Hypothalamus (tissue), 51 donors: ENCODE measurements at places on chromosomes 6 and 20.

DNA sequence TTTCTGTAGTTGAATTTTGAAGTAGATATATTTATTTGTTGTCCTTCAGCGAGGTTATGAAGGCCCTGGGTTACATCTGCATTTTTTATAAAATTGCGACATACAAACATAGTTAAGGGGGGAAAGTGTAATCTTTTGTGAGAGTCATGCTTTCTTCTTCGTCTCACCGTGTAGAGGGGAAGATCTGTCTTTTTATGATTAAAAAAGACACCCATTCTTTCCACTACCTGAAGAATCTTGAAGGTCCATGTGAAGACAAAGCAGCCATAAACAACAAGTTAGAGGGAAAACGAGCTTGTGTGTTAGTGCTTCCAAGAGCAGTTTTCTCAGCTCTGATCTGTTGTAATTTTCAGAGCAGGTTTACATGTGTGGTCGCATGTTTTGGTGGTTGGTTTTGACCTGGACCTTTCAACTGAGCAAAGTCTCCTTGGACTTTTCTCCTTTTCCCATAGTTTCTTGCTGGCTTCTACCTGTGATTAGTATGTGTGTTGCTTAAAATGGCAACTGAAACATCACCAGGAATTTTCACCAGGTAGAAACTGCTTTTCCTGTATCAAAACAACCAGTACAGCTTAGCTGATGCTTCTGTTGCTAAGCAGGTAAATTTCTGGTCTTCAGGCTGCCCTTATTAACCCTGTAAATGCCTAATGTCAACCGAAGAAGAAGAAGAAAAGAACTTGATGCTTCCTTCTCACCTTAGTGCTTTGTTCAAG is 37.3 kb downstream of the RREB1 start:
- no peak for DNase-seq

DNA sequence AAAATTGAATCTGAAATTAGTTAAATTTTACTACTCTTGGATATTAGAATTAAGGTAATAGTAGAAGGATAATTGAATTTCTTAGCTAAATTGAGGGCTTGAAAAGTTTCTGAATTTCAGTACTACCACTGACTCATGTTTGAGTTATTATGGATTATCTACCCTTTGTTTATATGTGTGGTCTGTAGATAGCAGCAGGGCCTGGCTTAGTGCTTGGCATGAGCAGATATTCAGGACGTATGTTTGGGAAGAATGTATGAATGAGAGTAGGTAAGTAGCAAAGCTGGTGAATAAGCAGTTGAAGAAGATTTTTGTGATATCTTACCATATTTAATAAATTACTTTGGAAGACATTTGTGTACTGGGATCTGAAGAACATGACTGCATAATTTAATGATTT is 152.7 kb downstream of the MACROD2 start:
- no peak for DNase-seq

GRCh38 chr6:78867020-78867369 is 356 bp upstream of the IRAK1BP1 start:
- no peak for DNase-seq

DNA sequence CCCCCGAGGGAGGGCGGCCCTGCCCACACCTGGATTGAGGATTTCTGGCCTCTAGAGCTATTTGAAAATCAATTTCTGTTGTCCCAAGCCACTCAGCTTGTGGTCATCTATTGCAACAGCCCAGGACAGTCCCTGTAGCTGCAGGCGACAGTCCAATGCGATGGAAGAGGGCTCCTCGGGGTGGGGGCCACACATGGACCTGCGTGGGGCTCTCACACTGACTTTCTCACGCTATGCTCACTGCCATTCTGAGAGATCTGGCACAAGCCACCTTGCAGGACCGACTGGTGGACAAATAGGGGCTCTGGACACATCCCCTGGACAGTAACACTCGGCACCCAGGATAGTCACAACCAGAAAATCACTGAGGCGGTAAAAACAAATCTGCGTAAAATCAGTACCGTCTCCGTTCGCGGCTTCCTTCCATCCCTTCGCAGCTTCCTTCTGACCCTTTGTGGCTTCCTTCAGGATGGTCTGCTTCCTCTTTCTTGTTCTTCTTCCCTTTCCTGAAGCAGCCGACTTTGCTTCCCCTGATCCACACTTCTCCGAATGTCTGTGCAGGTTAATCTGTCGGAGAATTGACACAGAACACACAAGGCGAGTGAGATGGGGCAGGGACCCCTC is 21.8 kb downstream of the CTCFL start:
- no peak for DNase-seq

DNA sequence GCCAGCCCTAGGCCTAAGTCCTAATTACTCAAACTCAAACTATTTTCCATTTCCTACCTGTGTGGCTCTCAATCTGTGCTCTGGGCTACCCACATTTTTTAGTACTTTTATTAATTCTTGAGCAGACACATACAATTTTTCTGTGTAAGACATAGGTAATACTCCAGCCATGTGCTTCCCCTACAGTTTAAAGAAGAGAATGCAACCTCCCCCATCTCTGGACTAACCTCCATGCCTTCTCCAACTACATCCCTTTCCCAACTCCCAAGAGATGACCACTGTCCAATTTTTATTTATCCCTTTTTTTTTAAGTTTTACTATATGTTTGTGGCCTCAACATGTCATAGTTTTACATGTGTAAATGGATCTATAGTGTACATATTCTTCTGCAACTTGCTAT is 5.8 kb downstream of the HMGN4 start:
- DNase-seq, result no peak
